ENCODE measurements at places on chromosomes 2 and 18. TPM values are rescaled to one million over a fixed set of nuclear protein-coding genes. Genes with fewer than 3 reads are reported as not detected.

The MBD1 gene
- total RNA-seq: 79.3 TPM

The EMX1 gene
- 19.6 TPM for total RNA-seq

The RAX gene
- total RNA-seq: not detected

DNA sequence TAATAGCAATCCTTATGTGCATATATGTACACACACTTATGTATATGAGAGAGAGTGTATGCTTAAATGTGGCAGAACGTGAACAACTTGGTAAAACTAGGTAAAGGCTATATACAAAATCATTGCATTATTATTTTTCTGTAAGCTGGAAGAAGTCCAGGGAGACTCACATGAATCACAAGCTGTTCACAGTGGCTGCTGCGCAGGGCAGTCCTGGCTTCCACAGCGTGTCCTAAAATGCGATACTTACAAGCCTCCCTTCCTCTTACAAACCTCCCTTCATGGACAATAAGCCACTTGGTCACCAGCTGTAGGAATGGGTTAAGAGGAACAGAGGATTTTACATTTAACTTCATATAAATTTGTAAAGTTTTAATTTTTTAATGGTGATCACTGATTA, 114.9 kb upstream of the AGAP1 start:
- no peaks in the 10 kb centered on the region for H3K4me1 ChIP-seq
- no peaks in the 10 kb centered on the region for H3K36me3 ChIP-seq
- no peaks in the 10 kb centered on the region for H3K27me3 ChIP-seq
- H3K4me3 ChIP-seq: no peak overlapping the region
- no peak overlapping the region for H3K27ac ChIP-seq

GRCh38 chr18:43389163-43389562, 111.9 kb upstream of the SYT4 start:
- H3K27ac ChIP-seq: no peak overlapping the region
- H3K27me3 ChIP-seq: no peaks in the 10 kb centered on the region
- no peaks in the 10 kb centered on the region for H3K4me1 ChIP-seq
- H3K36me3 ChIP-seq: no peaks in the 10 kb centered on the region
- DNase-seq: no peak

DNA sequence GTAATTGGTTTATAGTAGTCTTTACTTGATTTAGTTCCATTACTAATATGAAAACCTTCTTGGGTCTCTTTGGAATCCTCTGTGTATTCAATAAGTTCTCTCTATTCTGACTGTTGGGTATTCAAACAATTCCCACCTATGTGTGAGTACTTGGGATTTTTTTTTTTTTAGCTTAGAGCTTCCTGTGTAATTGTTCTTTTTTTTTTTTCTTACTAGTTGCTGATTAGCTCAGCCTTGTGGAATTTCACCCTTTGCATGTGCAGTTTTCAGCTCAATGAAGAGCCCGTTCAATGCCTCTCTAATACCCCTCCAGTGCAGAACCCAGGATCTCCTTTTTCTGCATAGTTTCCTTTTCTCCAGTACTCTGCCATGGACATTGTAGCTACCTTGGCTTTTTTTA, 339.1 kb upstream of the GALNT5 start:
- H3K4me1 ChIP-seq: no peaks in the 10 kb centered on the region
- no peaks in the 10 kb centered on the region for H3K27me3 ChIP-seq
- H3K4me3 ChIP-seq: no peak overlapping the region
- no peak overlapping the region for H3K27ac ChIP-seq
- H3K36me3 ChIP-seq: no peaks in the 10 kb centered on the region

The CIDEA gene
- total RNA-seq: not detected

DNA sequence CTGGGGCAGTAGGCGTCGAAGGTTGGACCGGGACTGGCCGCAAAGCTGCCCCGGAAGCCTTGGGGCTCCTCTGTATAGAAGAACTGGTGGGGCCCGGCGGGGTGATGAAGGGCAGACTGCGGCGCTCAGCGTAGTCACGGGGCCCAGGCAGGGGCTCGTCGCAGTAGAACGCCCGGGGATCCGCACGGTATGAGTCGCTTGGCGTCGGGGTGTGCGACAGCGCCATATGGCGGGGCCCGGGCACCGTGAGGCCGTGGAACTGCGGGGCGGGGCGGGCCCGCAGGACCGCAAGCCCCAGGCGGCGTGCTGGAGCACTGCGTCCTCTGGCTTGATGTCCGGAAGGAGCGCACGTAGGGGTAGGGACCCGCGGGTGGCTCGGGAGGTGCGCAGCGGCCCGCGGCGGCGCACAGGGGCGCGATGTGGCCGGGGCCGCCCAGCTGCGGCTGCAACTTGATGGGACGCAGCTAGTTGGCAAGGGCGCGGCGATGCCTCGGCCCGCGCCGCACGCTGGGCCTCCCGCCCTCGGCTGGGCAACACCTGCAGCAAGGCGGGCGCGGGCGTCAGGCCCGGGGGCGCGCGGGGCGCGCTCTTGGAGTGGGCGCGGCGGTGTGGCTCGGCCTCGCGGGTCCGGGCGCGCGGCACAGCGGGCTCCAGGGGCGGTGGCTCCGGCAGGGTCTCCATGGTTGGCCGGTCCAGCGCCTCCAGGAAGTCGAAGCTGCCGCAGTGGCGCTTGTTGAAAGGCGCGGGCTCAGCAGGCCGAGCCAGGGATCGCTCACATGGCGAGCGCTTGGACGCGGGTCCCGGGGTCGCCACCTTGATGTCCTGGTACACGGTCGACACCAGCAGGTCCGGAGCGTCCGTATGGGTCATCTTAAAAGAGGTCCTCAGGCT, 251.4 kb downstream of the ANKRD30B start:
- H3K36me3 ChIP-seq: no peaks in the 10 kb centered on the region
- no peak for DNase-seq
- H3K27ac ChIP-seq: no peak overlapping the region
- H3K4me3 ChIP-seq: no peak overlapping the region
- H3K4me1 ChIP-seq: no peaks in the 10 kb centered on the region

GRCh38 chr2:9610781-9611548, 19.8 kb downstream of the YWHAQ start:
- no peaks in the 10 kb centered on the region for H3K27me3 ChIP-seq
- H3K4me3 ChIP-seq: no peak overlapping the region

DNA sequence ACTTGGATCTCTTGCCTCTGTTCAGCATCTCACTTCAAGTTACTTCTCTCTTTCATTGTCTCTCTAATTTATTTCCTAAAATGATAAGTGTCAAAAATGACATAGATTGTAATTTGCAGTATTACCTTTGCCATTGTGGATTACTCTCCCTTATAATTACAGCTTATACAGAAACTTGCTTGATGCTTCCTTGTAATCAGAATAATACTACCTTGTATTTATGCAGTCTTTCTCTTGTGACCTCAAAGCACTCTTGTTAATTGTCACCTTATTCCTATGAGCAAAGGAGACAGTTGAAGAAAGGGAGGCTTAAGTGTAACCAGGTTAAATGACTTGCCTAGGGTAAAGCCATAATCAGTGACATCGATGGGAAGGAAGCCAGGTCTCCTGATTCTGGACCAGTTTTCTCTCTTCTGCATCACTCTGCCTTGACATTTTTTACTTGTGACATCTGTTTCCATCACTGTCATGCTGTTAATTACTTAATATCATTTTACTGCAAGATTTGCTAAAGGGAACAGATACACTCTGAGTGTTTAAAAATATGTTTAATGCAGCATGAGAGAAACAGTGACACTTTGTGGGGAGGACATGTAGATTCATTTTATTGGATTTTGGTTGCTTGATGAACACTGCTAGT, 388.6 kb downstream of the PARD3B start:
- H3K27me3 ChIP-seq: no peaks in the 10 kb centered on the region
- H3K27ac ChIP-seq: no peak overlapping the region
- no peak for DNase-seq
- no peaks in the 10 kb centered on the region for H3K36me3 ChIP-seq
- H3K4me3 ChIP-seq: no peak overlapping the region

DNA sequence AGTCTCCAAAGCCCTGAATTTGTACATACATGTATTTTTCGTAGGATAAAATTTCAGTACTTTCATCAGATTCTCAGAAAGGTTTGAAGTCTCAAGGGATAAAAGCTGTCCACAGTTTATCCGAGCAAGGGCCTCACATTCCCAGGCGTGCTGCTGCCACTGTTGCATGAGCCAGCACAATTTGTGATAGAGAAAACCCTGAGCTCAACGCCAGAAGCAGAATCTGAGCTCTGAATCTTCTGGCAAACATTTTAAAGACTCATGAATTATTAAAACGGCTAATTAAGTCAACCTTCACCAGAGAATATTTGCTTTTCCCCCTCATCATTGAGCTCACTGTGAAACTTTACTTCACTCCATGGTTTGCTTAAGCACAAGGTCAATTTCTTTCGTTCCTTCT, 38.5 kb upstream of the STPG4 start:
- no peak overlapping the region for H3K27ac ChIP-seq
- no peaks in the 10 kb centered on the region for H3K36me3 ChIP-seq
- no peak overlapping the region for H3K4me3 ChIP-seq
- DNase-seq: no peak
- H3K4me1 ChIP-seq: peaks cover 7% of the 10 kb centered on the region
- no peaks in the 10 kb centered on the region for H3K27me3 ChIP-seq

- no peak overlapping the region for H3K4me3 ChIP-seq
- H3K4me1 ChIP-seq: no peaks in the 10 kb centered on the region
- no peaks in the 10 kb centered on the region for H3K27me3 ChIP-seq
- DNase-seq: no peak
- no peak overlapping the region for H3K27ac ChIP-seq
Measured at GRCh38 chr18:33802955-33803354, 224.9 kb downstream of the ASXL3 start.

DNA sequence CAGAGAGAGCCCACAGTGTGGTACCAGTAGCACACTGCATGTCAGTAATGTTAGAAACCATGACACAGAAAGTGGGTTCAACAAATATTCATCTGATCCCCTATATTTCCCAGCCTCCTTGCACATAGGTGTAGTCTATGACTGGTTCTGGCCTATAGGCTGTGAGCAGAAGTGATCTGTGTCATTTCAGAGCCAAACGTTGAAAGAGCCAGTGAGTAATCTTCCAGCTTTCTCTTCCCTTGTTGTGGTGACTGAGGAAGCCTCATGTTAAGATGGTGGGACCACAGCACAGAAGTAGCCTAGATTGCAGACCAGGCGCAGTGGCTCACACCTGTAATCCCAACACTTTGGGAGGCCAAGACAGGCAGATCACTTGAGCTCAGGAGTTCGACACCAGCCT, 4.1 kb downstream of the TMEM237 start:
- peaks cover 2% of the 10 kb centered on the region for H3K36me3 ChIP-seq
- no peaks in the 10 kb centered on the region for H3K27me3 ChIP-seq
- peaks cover 4% of the 10 kb centered on the region for H3K4me1 ChIP-seq
- no peak overlapping the region for H3K4me3 ChIP-seq

The ATP5MC3 gene
- total RNA-seq: 189 TPM

- H3K27me3 ChIP-seq: no peaks in the 10 kb centered on the region
- H3K4me3 ChIP-seq: no peak overlapping the region
- H3K36me3 ChIP-seq: no peaks in the 10 kb centered on the region
- H3K4me1 ChIP-seq: peaks cover 8% of the 10 kb centered on the region
- no peak for DNase-seq
- no peak overlapping the region for H3K27ac ChIP-seq
Measured at GRCh38 chr2:130328710-130329109, 14.0 kb upstream of the IMP4 start.

DNA sequence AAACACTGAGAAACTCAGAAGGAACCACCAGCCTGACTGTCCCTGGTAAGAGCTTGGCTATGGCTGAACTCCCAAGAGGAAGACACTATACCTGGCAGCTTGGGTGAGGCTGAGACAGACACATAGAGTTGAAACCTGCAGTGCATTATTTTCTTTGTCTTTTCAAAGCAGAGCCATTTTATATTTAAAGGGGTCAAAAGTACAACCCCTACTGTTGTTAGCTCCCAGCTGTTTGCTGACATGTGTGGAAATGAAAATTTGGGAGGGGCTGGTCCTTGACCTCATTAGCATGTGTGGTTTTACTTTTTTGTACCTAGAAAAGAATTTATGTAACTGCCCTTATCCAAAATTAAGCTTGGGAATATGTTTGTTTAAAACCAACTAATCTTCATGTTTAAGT, 309.0 kb downstream of the RPRM start:
- no peaks in the 10 kb centered on the region for H3K36me3 ChIP-seq
- no peak overlapping the region for H3K27ac ChIP-seq
- H3K27me3 ChIP-seq: no peaks in the 10 kb centered on the region
- H3K4me3 ChIP-seq: no peak overlapping the region
- no peak for DNase-seq

The DNER gene
- total RNA-seq: 16.5 TPM

All from kidney (tissue), 22 donors.